ENCODE measurements at places on chromosomes 12 and 14. TPM values are rescaled to one million over a fixed set of nuclear protein-coding genes. Genes with fewer than 3 reads are reported as not detected.

DNA sequence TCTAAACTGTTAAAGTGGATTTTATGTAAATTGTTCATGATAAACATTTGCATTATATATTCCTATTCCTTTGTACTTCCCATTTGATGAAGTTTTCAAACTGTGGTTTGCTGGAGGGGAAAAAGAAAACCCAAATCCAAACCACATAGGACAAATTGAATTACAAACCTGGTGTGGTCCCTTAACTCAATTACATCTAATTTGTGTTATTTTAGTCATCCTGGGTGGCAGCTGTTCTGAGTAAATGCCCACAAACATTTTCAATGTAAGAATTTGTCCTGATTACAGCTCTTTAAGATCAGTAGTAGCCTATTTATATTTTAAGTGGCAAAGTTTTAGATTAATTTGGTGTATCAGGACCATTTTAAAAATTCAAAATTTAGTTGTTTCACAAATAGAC is 153.9 kb downstream of the RAD51B start:
- DNase-seq: no peak

DNA sequence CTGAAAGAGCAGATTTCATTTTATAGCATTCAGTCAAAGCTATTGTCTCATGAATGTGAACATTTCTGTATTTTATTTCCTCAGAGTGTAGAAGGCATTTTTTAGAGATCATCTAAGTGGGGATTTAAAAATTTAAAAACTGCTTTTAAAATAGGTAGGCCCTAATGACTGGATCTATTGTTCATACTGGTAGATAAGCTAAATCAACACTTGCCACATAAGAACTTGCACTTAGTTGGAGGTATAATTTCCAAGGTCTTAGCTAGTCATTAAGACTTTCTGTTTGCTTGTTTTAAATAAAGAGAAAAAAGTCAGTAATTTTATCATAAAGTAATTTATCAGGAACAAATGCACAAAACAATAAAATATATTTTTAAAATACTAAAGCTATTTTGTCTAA is 75.2 kb upstream of the LMO3 start:
- DNase-seq: no peak

Gene PUS7L
- polyA plus RNA-seq: 11.8 TPM

GRCh38 chr14:57378661-57379060 is 11.7 kb upstream of the NAA30 start:
- no peak for DNase-seq

- DNase-seq: no peak
Observed at GRCh38 chr14:24802236-24802635, 168.2 kb upstream of the GZMB start.

Data from left renal pelvis (tissue), 4 donors.